ENCODE measurements at places on chromosomes 1 and 21. TPM values are rescaled to one million over a fixed set of nuclear protein-coding genes. Genes with fewer than 3 reads are reported as not detected.

B3GALT2 gene
- 3.3 TPM for total RNA-seq

CDC42SE1 gene
- total RNA-seq = 59.2 TPM

PLA2G5 gene
- not detected for total RNA-seq

DNASE2B gene
- not detected for total RNA-seq

DNA sequence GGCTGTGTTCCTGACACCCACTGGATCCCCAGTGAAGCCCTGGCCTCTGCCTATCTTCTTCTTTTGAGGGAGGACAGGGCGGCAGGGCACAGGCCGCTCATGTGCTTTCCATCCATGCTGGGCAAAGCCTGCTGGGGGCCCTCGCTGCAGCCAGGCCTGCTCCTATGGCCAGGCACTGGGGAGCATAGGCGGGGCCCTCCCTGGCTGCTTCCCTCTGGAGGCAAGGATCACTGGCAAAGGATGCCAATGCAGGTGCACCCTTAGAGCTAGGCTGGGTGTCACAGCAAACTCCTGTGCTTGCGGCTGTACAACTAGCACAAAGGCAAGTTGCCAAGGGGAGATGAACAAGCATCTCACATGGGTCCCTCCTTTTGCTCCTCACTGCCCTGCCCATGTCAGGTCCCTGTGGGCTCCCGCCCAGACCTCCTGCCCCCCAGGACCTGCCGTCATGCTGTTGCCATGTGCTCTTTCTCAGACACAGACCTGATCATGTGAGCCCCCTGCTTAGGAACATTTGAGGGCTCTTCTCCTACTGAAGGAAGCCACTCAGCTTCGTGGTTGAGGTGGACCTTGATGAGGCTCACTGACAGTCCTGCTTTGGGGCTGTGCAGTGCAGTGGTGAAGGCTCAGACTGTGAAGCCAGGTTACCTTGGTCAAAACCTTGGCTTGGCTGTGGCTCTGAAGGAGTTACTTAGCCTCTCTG is 393.6 kb downstream of the PTPRU start:
- DNase-seq = no peak

DNA sequence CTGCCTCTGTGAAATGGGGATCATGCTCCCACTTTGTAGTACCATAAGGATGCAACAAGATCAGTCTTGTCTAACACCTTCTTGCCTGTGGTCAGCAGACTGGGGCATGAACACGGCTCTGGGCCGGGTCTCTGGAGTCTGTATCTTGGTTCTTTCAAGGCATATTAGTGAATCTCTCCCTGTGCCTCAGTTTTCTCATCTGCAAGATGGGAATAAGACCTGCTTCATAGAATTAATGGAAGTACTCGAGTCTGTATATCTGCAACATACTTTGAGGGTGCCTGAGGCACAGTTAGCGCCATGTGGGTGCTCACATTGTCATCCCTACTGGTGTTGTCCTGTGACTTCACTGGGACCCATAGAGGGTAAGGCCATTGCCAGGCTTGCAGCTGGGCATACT is 84.6 kb downstream of the IGSF21 start:
- no peak for DNase-seq

DNA sequence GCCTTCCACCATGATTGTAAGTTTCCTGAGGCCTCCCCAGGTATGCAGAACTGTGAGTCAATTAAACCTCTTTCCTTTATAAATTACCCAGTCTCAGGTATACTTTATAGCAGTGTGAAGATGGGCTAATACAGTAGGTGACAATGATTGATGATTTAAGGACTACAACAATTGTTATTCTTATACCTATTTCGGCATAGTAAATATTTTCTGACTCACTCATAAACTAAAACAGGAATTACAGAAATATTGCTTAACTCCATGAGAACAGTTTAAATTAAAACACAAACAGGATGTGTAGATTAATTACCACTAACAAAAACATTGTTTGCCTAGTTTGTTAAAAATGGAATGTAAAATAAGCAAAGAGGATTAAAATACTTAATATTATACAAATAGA is 839.9 kb downstream of the LTN1 start:
- DNase-seq = no peak

DNA sequence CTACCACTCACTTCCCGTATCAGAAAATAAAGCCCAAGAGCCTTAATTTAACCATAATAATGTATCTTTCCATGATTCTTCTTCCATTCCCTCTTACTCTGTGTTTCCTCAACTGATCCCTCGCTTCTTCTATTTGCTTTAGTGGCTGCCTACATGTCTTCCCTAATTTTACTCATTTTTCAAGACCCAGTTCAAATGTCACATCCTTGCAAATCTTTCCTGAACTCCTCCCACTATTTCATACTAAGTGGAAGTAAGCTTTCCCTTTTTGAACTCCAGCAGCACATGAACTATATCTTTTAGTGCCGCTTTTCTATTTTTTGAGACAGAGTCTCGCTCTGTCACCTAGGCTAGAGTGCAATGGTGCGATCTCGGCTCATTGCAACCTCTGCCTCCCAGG is 3.8 kb upstream of the NFYC start:
- DNase-seq = no peak

DNA sequence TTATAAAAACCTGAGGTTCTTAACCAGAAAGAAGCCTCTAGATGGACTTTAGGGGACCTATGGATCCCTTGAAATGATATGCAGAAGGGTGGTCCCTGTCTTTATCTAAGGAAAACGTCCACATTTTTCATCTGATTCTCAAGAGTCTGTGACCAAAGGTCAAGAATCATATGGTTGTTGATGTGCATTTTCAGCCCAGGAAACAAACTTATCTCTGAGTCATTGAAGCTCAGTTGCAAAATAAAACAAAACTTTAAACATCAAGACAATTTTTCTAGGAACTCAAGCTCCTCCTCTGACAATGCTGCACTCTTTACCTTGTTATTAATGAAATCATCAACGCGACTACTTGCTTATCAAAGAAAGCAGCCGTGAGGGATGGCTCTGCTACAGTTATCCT is 83.3 kb downstream of the TIAM1 start:
- no peak for DNase-seq

GRCh38 chr1:62288662-62289061 is 30.6 kb downstream of the KANK4 start:
- DNase-seq = no peak

- peak; percentile 31 for DNase-seq
Measured at GRCh38 chr1:36653850-36654249, 171.1 kb upstream of the CSF3R start.

DNA sequence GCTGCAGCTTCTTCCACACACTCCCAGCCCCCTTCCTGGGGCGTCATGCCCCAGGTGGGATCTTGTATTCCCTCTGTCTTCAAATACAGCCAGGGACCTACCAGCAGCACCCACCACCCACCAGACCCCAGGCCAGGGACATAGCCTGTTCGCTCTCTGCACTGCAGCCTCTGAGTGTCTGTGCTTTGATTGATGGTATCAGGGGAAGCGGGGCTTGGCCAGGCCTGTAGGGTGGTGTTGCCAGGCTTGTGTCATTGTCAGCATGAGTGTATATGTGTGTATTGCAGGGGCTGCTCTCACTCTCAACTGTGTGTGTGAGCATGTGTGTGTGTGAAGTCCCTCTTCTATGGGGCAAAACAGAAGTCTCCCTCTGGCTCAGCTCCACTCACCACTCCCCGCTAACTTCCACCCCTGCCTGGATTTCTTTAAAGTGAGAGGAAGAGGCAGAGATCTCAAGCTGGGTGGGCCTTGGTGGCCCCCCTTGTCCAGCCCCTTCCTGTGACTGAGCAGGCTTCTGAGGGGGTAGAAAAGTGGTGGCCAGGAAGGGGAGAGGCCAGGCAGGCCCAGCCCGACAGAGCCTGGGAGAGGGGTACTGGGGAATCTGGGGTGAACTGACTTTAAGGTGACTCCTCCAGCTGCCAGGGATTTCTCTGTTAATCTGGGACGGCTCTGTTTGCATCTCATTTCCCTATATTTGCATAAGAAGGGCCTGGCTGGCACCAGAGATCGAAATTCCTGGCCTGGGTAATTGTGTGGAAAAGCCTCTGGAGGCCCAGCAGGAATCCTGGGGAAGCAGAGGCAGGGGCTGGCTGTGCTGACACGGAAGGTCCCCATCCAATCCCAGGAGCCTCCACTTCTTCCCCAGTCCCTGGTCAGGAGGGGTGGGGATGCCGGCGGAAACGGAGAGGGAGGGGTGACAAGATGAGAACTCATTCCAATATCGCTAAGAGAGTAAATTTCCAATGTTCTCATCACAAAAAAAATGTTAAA is 18.6 kb upstream of the ADGRB2 start:
- DNase-seq = no peak

DNA sequence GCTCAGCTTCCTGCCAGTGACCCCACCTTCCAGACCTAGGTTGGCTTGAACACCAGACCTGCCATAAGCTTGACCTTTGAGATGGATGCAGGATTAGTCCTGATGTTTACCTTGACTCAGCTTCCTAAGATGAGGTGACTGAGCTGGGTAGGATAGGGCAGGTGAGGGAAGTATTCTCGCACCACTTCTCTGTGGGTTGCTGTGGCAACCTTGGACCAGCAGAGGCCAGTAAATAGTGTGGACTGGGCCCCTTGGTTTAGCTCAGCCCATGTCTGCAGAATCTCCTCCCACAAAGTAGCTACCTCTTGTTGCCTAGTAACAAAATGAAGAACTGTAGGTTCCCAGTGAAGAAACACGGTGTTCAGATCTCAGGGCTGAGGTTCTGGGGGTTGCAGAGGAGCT is 8.4 kb downstream of the RPS6KA1 start:
- no peak for DNase-seq

DNA sequence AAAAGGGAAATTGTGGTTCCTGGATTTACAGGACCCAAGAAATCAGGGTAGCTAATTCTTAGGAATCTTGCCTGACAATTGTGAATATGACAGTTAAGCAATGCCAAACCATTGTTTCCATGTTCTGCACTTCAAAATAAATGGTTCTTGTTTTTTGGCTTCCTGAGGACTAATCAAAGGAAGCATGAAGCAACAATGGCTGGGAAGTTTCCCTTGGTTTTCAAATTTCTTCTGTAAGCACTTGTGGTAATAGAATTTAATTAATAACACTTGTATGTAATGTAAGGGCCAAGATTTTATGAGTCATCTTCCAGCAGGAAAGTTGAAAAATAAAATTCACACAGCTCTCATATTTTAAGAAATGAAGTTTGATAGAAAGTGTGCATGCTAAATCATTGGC is 31.7 kb downstream of the JAM2 start:
- peak; percentile 88 for DNase-seq

- DNase-seq = no peak
Measured at GRCh38 chr1:86224651-86225310, 68.2 kb upstream of the COL24A1 start.

DNA sequence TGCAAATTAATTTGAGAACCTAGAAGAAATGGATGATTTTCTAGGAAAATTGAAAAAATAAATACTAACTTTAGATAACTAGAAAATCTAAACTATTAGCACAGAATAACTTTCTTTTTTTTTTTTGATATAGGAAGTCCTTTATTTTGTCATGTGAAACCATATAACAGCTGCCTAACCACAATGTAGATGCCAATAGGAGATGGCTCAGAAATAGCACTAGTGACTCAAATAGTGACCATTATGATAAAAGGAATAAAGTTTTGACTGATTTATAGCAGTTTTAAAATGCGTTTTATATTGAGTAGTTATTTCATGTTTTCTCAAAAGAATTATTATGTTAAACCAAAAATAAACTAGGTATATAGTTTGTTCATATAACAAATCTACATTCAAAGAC is 158.0 kb upstream of the CACYBP start:
- DNase-seq = no peak

GRCh38 chr1:217342105-217342504 is 288.8 kb downstream of the GPATCH2 start:
- DNase-seq = no peak

DNA sequence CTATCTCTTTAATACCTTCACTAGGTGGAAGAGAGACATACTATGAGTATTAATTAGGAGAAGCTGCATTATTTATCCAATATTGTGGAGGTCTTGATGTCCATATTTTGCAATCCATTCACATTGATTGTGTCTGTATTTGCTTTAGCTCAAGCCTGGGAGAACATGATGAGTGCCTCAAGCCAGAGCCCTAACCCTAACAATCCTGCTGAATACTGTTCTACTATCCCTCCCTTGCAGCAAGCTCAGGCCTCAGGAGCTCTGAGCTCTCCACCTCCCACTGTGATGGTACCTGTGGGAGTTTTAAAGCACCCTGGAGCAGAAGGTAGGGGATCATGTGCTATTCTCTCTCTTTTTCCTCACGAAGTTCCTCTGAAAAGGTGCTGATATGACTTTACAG is 99.5 kb downstream of the CC2D1B start:
- no peak for DNase-seq

GRCh38 chr21:46114963-46115362 is 17.1 kb downstream of the COL6A2 start:
- no peak for DNase-seq

GRCh38 chr21:44960141-44961092 is 20.6 kb downstream of the SLX9 start:
- DNase-seq = no peak

- DNase-seq = peak; percentile 20
Measured at GRCh38 chr1:230896779-230897178, 28.5 kb upstream of the C1orf198 start.

GRCh38 chr1:162145966-162146696 is 76.6 kb downstream of the NOS1AP start:
- DNase-seq = no peak

- DNase-seq = peak; percentile 21
Measured at GRCh38 chr1:65309304-65310077, at the start of gene DNAJC6. Gene DNAJC6, plus strand, starts transcription at chr1:65309543. Its CDS starts 203 bp downstream, at chr1:65309746.
